ENCODE measurements at places on chromosomes 12 and 14.

DNA sequence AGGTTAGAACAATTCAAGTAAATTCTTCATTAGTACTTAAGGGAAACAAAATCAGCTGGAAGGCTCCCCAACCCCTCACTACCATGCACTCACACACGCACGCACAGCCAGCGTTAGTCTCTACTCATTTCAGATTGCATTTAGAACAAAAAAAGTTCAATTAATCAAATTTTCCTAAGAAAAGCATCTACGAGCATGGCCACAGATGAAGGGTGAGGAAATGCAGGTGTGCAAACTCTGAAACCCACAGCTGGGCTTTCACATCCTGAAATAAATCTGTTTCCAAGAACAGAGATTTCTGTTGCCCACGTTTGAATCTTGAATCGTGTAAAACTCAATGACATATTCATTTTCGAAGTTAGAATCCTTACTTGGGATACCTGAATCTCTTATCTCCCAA, 62.6 kb downstream of the SEL1L start:
- no peak for DNase-seq

DNA sequence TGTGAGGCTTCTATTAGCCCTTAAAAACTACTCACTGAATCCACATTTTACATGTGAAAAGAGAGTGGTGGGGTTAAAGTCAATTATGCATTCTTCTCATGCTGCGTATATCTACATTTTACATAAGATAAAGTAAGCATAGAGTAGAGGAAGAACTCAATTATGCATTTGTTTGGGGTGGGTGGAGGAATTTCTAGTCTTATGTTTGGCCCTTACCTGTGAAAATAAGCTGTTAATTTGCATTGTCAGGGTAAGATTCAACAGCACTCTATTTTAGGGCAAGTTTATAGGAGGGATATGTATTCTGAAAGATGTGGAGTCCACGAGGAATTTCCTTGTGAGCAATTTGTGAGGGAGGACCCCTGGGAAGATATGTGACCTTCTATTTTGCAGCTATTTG, 30.9 kb upstream of the CAPRIN2 start:
- DNase-seq, result no peak

DNA sequence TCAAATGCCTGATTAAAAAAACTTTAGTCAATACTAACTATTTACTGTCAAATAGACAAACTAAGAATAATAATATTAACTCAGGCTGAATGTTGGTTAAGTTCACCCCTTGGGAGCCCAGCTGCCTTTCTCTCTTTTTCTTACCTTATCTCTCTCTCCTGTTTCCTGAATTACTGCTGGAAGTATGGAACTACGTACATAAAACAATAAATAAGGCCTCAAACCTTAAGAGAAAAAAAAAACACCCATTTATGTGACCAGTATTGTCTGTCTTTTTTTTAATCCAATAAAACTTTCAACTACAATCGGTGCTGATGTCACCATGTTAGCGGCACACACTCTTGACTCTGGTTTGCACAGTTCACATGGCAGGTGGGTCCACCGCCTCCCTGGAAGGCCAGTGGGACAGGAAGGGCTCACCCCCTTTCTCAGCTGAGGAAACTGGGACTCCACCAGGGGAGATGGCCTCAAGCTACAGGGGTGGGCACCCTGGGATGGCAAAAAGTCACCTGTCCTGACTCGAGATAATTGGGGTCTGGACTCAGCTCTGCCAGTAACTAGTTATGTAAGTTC, 21.3 kb downstream of the BCL11B start:
- DNase-seq, result no peak

DNA sequence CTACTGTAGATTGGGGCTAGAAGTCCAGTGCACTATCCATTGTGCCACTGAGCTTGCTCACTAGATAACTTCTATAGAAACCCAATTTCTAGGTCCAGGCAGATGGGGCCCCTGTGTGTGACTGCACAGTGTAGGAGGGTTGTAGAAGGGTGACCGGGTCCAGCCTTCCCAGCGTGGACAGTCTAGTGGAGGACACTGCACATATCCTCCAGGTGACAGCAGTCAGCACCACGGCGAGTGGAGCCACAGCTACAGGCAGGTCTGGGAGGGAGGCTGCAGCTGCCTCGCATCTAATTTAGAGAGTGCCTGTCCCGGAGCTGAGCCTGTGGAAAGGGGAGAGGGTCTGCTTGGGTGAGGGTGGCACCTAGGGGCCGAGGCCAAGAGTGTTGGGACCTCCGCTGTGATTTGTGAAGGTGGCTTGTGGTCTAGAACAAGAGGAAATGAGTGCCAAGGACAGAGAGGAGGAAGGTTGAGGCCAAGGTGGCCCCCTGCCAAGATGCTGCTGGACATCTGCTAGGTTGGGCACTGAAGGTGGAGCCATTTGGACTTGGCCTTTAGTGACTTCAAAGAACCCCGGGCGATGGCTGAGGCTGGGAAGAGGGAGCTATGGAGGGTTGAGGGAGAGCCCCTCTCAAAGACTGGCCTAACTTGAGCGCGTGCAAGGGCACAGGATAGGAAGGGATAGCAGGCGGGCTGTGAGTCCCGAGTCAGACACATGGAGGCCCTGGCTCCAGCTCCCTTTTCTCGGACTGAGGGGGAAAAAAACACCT, 46.0 kb upstream of the TRAF3 start:
- no peak for DNase-seq

DNA sequence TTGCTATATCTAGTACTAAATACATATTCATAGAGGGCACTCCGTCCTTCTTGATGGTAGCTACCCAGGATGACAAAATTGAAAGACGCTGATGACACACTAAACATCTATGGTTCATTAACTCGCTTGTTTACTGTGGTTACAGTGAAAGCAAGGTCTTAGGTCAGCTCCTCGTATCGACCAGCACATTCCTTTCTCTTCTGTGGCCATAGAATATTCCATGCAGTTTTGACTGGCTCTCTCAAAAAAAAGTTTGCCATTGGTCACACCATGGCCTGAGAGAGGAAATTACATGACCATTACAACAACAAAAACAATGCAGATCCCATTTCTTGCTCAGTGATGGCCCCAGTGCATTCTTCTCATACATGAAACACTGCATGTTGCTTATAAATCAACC, 411.4 kb upstream of the SOX5 start:
- no peak for DNase-seq

GRCh38 chr12:58176296-58176869, 235.0 kb downstream of the ATP23 start:
- DNase-seq, result no peak

DNA sequence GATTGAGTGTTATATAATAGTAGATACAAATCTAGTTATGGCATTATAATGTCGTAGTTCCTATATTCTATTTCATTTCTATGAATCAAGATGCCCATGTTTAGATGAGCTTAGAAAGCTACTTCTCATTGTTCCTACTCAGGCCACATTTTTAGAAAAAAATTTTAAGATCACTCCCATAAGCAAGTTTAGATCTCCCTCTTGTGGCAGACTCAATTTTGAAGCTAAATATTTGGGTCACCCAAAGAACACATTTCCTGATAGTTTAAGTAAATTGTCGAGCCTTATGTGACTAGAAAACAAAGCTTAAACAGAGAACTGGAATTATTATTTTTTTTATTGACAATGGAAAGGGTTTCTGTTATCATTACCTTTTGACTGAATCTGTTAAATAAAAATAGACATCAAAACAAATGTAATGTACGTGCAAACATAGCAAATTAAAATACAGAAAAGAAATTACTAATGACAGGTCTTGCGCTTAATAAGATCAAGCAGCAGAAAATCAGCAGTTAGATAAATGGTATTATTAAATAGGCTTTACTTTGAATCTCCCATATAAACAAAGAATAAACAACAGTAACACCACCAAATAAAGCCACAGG, 180.2 kb downstream of the ACSS3 start:
- no peak for DNase-seq

DNA sequence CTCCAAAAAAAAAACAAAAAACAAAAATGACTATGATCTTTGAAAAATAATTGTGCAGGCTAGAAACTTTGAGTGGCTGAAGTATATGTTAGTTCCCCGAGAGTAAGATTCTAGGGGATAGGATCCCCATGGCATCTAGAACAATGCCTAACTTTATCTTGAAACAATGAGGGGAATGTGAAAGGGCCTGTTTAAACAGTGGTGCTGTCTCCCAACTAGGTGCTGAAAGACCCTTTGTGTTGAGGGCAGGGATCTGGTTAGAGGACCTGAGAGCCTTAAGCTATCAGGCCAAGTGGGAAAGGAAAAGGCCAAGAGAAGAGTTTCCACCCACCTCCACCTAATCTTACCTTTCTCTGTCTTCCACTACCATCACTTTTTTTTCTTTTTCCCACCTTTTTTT, 6.8 kb upstream of the YLPM1 start:
- DNase-seq, result no peak

GRCh38 chr14:74571441-74571841, 40.6 kb downstream of the LTBP2 start:
- DNase-seq, result no peak

DNA sequence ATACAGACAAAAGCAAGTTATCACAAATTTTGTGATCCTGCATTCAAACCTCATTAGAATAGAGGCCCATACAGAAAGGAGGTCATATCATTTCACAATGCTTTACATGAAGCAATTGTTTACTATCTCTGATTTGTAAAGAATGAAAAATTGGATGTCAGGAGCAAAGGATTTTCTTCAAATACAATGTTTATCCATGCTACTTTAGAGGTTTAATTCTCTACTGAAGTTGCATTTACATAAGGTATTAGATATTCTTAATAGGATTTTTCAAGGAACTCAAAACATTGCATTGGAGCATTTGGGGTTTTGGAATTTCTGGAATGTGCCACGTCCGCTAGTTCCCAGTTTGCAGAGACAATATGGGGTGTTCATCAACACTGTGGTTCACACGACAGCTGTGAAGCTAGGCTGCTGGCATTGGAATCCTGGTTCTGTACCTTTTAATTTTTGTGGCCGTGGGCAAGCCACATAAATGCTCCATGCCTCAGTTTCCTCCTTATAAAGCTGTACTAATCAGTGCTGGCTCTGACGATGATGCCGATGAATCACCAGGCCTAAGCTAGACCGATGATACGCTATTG, 174.8 kb downstream of the APAF1 start:
- no peak for DNase-seq

- DNase-seq, result no peak
Observed at GRCh38 chr14:102903889-102904512, 18.5 kb upstream of the AMN start.

GRCh38 chr14:50826681-50827080, 4.3 kb downstream of the NIN start:
- DNase-seq, result no peak

GRCh38 chr14:85444635-85445034, 85.3 kb upstream of the FLRT2 start:
- DNase-seq, result no peak

Data from GOT3 (cell line).